ENCODE measurements at places on chromosomes 16 and 17.

GRCh38 chr17:8835631-8836364, 31.7 kb downstream of the PIK3R6 start:
- DNase-seq, result no peak

DNA sequence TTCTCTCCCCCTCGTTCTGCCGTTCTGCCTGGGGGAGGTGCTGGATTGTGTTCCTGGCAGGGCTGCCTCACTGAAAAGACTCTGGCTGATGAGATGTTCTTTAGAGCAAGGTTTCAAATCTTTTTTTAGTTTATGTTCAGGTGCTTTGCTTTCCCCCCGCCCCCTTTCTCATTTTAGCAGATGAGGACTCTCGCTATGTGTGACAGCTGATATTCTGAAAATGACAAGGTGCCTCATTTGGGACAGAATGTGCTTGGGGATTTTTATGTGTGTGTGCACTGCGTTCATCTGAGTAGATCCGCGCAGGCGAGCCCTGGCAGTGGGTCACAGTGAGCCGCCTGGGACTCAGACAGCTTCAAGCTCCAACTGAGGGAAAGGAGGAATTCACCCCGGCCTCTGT, 205.9 kb downstream of the HS3ST4 start:
- no peak for DNase-seq

- no peak for DNase-seq
Observed at GRCh38 chr17:48960834-48961515, 7.4 kb downstream of the GIP start.

- DNase-seq, result no peak
Observed at GRCh38 chr16:12609937-12610699, 193.6 kb downstream of the CPPED1 start.

DNA sequence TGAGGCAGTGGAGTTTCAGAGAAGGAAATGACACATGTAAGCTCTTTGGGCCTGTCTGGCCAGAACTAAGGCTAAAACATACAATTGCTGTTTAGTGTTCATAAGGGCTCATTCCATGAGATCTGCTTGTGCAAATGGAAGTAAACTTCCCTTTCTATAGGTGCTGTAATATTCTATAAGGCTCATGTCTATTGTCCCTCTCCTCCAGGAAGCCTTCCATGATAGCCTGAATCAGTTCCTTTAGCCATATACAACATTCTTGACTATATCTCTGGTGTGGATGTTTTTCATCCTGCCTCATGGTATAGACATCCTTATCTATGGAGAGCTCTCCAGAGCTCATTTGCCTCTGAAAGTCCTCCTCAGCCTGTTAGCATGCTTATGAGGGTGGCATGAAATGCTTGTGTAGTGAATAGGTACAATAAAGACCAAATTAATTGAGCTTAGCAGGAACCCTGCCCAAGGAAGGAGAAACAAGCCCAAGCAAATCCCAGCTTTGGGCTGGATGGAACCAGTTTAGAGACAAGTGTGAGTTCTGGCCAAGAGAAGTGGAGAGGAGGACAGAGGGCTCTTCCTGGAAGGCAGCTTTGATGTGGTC, 1.6 kb upstream of the ETV4 start:
- DNase-seq, result no peak

DNA sequence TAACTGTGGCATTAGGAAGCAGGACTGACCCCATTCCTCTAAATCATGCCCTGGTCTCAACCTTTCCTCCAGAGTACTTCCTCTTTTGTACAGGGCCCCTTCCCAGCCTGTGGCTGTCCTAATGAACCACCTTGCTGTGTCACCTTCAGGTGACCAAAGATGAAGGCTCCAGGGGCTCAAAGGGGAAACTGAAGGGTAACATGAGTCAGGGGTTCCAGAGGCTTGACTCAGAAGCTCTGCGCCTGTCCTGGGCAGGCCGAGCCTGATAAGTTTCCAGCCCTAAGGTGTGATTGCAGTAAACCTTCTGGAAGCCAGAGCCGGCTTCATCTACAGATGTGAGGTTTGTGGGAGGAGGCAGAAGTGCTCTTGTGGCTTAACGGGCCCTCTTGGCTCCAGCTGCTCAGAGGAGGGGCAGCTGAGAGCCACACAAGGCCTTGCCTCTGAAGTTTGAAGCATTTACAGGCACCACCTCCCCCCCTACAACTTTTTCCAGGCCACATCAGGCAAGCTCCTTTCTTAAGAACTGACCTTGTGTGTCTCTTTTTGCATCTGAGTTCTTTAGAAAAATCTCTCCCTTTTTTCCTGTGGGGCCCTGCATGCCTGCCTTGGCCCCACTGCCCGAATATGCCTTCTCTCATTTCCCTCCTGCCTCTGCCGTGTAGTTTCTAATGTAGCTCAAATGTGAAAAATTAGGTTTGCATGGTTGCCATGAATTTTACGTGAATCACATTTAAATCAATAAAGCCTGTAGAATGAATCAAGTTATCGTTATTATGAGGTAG, 149.9 kb downstream of the CLEC16A start:
- DNase-seq, result no peak

- DNase-seq, result no peak
Observed at GRCh38 chr17:28033972-28034714, 8.3 kb upstream of the NLK start.

DNA sequence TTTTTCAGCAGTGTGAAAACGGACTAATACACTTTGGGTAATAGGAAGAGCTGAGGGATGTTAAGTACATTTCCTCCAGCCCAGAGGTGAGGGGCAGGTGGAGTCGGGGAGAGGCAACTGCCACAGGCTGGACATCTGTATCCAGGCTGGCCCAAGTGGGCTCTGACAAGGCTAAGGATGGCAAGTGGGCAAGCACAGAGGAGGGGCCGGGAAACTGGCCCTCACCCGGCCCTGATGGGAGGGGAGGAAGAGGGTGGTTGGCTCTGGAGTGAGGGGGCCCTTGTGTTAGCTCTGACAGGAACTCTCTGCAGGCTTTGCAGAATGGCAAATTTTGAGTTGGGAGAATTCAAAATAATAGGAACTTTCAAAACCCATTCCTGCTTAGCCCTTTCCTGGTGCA, 251.0 kb upstream of the TNRC6C start:
- no peak for DNase-seq

- DNase-seq, result no peak
Observed at GRCh38 chr16:61726701-61727100, 309.5 kb downstream of the CDH8 start.

DNA sequence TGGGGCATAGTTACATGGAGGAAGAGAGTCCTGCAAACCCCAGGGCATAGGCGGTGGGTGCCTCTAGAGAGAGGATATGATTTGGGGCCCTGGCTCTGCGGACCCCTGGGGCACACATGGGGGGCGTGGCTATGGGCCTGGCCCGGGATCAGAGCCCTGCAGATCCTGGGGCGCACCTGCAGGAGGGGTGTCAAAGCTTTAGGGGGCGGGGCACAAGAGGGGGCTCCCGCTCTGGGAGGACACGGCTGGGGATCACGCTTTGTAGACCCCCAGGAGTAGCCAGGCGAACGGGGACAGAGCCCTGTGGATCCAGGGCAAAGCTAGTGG, 497 bp downstream of the BCL7C start:
- DNase-seq, result no peak

- DNase-seq, result no peak
Observed at GRCh38 chr16:25045696-25046381, 30.7 kb upstream of the ARHGAP17 start.

GRCh38 chr17:50026046-50026675, 29.7 kb upstream of the ITGA3 start:
- no peak for DNase-seq

DNA sequence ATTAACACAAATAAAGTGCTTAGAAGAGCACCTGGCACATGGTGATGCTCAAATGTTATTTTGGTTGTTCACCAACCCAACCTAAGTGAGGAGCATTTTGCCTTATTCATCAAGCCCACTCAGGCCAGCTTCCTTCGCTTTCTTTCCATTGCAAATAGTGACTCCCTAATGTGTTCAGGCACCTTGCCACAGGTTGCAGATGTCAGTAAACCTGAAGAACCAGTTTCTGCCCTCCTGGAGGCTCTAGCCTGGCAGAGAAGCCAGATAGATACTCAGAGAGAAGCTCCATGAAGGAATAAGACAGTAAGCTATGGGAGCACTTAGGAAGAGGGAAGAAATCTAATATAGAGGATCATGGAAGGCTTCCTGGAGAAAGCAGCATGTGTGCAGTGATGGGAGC, 23.9 kb downstream of the GPR139 start:
- no peak for DNase-seq

DNA sequence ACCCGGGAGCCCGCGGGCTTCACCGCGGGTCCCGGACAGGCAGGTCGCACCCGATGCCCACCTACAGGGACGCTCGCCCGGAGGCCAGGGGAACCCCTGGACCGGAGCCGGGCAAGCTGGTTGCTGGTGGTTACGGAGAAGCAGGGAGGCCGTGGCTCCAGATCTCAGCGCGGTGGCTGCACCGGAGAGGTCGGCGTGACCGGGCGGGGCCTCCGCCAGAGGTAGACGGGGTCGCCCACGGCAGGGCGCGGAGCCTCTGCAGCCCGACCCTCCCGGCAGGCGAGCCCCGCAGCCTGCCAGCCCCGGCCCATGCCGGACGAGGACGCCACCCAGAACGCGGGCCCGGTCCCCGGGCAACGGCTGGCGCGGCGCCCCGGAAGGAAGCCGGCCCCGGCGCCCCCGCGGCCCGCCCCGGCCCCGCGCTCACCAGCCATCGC, 341 bp downstream of the PCYT2 start:
- DNase-seq, result no peak

DNA sequence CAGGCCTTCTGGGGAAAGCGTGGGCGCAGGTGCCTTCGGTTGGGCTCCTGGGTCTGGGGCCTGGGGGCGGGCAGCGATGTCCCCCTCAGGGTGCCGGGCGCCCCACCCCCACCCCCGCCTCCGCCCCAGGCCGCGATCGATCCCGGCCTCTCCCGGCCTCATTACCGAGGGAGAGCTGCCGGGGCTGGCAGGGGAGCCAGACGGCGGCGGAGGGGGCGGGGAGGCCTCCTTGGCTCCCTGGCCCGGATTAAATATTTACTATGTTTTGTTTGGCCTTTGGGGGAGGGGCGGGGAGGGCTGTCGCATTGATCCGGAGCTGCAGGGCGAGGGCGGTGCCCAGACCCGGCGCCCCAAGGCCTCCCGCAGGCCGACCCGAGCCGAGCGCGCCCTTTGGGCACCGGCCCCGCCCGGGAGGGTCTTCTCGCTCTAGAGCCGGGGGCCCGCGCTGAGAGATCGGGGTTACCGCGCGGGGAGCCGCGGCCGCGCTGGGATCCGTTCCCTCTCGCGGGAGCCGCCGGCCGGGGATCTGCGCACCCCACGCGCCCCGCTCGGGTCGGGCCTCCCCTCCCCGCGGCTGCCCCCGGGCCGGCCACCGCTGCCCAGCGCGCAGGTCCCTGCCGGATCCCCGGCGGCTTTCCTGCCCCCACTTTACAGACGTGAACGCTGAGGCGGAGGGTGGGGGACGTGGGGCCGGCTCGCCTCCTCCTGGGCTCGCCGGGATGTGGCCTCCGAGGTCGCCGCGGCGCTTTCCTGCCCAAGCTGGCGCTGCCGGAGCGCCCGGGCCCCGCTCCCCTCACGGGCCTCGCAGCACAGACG, 27.0 kb downstream of the RTN4RL1 start:
- DNase-seq, result no peak

DNA sequence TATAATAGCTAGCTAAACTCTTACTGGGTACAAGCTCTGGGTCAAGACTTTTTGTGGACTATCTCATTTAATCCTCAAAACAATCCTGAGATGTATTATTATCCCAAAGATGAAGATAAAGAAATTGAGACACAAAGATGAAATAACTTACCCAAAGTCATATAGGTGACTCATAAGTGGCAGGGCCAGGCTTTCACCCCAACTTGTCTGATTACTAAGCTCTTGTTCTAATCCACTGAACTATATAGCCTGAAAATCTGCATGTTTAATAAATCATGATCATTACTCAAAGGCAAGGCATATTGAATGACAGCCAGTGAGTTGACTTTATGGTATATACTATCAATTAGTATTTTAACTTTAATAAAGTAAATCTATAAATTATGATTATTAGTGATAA, 77.4 kb downstream of the SKAP1 start:
- no peak for DNase-seq

DNA sequence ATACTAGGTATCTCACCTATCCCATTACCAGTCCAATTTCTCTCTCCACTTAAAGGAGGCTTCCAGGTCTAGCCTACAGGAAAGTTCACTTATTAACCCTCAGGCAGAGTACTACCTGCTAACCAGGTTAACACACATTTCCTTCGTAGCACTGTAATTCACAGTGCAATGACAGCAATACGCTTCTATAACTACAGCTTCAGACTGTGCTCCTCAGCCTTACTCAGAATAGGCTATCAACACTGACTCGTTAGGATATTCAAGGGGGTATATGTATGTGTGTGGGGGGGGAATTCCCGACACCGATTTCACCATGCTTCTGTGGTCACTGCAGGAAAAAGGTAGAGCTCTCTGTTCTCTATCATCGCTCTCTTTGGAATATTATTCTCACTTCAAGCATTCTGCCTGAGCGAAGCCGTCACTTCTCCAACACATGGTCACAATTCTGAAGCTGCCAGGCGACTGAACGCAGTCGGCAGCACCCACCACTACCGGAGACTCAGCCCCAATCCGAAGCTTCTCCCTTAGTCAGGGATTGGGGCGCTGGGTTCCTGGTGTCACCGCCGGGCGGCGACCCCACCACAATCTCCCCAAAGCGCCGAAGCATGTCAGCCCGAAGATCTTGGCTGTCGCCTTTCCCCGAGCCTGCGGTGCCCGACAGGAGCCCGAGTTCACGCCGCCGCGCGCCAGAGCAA, 618 bp downstream of the GGA3 start:
- DNase-seq, result peak; percentile 68

GRCh38 chr17:64491034-64491860, 5.6 kb downstream of the POLG2 start:
- peak; percentile 69 for DNase-seq

GRCh38 chr16:4500272-4500671, 24.1 kb downstream of the HMOX2 start:
- no peak for DNase-seq

GRCh38 chr16:88502776-88503280, 49.7 kb downstream of the ZFPM1 start:
- DNase-seq, result no peak

DNA sequence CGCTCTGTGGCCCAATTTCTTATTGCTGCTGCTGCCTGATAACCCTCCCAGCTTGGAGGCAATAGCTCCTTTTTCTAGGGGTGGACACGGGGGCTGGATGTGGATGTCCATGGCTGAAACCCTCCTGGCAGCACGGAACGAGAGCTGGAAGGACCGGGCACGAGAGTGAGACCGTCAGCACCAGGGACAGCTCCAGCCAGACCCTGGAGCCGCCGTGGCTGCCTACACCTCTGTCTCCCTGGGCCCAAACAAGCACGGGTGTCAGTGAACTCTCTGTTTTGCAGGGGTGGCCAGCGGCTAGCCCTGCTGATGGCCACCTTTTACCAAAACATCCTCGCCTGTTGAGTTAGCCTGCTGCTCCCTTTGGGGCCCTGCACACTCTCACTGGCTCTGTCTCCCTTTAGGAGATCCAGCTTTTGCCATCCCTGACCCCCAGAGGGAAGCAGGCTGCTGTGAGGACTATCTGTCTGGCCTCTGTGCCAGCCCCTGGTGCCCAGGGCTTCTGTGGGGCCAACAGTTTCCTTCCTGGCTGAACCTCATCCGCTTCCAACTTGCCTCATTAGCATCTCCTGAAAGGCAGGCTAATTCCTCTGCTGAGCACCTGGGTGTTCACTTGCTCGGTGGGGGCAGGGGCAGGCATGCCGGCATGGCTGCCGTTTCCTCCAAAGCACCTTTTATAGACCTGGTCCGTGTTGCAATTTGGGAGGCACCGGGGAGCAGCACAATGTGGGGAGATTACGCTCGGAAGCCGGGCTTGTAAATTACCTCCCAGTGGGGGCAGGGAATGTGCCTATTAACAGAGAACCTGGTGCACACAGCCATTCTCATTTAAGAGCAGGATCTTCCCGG, 118.1 kb downstream of the ENGASE start:
- DNase-seq, result no peak

GRCh38 chr16:48682971-48683370, 73.0 kb upstream of the N4BP1 start:
- DNase-seq, result no peak

- no peak for DNase-seq
Observed at GRCh38 chr17:67982686-67983382, 13.4 kb downstream of the C17orf58 start.

Data from CD4-positive, alpha-beta T cell treated with Interleukin-10 for 1 hour (primary cell).